Progenitor cell of endocrine pancreas (in vitro differentiated cells): ENCODE measurements at places on chromosomes 1 and 21. TPM values are rescaled to one million over a fixed set of nuclear protein-coding genes. Genes with fewer than 3 reads are reported as not detected.

GRCh38 chr1:226495716-226496115 lies 52.8 kb upstream of the STUM start:
- no peak for DNase-seq

- no peak for DNase-seq
These were observed 33.5 kb upstream of the RGS4 start for GRCh38 chr1:163035446-163036249.

GRCh38 chr21:46438241-46438640 lies 20.4 kb upstream of the DIP2A start:
- no peak for DNase-seq

DNA sequence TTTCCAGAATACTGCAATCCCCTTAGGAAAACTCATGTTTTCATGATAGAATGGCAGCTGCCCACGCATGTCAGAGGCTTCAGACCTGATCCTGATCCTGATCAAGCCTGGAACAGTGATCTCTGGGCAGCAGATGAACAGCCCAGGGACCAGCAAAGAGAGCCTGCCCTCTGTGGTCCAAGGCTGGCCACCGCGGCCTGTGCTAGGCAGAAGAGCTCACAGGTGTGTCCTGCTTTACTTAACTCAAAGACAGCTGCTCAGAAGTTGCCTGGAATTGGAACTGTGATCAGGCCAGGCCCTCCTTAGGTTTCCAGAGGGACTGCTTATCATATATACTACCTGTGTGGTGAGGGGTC lies 21.2 kb upstream of the BCAR3 start:
- DNase-seq: no peak

RIIAD1 gene
- total RNA-seq: 0.51 and 1.2 TPM in 2 replicates

FAM72B gene
- 2.0 and 3.1 TPM in 2 replicates for total RNA-seq

WNT2B gene
- total RNA-seq: 0.77 and 1.6 TPM in 2 replicates
